ENCODE measurements at places on chromosomes 5 and 9.

DNA sequence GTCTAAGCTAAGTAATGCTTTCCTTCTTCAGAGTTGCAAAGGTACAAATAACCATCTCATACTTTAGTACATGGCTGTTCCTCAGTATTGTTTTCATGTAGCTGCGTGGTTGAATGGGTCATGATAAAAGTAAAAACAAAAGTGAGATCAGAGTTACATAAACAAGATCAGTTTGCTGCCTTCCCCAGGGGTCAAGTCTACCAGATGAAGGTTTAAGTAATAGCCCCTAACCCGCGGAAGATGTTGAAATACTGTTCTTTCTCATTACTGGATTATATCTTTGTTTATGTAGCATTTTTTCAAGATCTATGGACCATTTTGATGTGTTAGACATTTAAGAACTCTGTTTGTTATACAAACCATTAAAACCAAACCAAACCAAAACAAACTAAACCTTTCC, 34.1 kb upstream of the ARRDC3 start:
- DNase-seq, result no peak

DNA sequence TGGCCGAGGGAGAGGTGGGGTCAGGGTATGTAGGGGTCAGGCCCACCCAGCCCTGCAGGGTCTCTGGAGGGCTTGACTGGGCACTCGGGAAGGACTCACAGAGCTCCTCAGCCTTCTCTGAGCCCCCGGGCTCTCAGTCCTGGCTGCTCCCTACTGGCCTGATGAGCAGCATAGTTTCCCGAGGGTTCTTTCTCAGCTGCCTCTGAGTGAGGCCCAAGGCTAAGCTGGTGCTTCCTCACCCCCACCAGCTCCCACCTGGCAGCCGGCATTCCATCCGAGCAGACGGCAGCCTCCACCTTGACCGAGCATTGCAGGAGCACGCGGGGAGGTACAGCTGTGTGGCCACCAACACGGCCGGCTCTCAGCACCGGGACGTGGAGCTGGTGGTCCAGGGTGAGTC, 56.0 kb downstream of the HMCN2 start:
- DNase-seq, result no peak

DNA sequence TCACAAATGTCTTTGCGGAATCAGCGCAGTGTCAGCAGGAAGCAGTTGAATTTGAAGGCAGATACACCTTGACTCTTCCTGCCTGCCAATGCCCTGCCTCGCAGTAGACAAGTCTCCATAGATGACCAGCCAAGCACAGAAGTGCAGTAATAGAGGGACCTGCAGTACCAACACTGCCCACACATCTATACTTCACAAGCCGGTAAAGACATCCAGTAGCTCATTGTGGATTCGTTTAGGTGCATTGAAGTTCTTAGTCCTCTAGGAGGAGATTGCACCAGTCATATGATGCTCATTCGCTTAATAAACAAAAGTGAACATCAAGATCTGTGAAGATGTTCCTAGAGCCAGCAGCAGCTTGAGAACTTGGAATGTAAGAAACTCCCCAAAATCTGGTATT, 7.1 kb upstream of the IFNA2 start:
- no peak for DNase-seq

GRCh38 chr5:30843541-30843940, 349.9 kb upstream of the CDH6 start:
- no peak for DNase-seq

DNA sequence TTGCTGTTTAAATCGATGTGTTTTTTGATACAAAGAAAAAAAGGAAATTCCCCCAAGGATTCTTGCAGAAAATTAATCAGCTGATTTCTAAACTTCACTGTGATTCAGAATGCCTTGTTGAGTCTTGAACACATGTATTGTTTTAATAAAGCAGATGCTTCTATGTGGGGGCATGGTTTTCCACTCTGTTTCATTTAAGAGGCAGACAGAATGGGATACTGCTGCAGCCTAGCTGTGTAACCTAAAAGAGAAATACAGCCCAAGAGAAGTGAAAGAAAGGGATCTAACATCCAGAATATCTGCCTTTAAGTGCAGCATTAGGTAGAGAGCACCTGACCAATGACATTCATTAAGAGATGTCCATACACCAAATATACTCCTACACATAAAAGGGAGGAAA, 365.1 kb upstream of the CCNH start:
- DNase-seq, result no peak

- DNase-seq, result no peak
These were observed 46.7 kb downstream of the VAV2 start for GRCh38 chr9:133945314-133945975.

GRCh38 chr5:153926201-153926600, 112.5 kb downstream of the FAM114A2 start:
- no peak for DNase-seq

- DNase-seq, result no peak
These were observed 51.8 kb downstream of the EHMT1 start for GRCh38 chr9:137670391-137671195.

- no peak for DNase-seq
These were observed 6.6 kb upstream of the PRKACG start for GRCh38 chr9:69020301-69021145.

DNA sequence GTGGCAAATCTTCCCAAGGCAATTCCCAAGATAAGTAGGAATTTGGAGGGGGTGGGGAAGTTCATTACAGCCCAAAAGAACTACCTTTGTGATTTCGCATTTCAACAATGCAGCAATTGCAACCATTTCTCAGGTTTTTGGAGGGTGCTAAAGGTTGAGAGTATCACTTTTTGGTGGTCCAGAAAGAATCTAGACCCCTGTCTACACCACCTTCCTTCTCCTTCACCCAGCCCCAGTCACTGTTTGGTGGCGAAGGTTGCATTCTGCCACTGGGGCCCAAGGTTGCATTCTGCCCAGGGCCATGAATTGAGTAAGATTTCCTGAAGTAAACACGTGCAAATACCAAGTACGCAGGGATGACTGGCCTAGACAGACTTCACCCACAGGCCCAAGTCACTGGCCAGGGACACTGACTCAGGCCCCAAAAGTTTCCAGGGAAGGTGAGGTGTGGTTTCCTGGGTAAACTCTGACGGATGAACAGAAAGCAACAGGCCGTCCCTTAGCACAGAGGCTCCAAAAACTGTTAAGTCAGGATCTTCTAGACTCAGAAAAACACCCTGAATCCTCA, 5.7 kb downstream of the PDE6A start:
- DNase-seq, result no peak

DNA sequence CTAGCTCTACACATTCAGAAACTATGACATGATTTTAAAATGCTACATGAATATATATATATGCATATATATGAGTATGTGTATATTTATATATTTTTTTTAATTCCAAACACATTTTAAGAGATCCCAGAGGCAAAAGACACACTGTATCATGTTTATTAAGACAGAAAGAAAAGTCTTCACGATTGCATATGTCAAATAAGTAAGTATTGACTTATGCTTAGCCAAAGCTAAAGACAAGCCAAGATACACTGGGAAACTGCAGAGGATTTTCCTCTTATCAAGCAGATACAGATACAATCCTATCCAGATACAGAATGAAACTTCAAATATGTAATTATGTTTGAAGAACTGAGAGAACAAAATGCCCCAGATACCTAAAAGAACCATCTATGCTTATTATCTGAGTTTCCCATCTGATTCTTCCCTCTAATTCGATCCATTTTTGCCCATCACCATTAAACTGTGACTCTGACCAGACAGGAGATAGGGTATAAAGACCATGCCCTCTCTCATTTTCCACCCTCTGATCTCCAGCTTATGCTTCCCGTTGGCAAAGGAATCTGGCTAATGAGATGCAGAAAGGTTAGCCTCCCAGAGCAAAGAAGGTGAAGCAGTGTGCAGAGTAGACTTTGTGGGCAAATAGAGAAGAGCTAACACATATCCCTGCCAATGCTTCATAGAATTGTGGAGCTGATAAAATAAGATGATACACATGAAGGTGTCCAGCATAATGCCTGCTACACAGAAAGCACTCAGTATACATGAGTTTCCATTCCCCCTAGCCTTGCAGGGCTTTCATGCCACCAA, 131.0 kb upstream of the TARS1 start:
- DNase-seq, result no peak

DNA sequence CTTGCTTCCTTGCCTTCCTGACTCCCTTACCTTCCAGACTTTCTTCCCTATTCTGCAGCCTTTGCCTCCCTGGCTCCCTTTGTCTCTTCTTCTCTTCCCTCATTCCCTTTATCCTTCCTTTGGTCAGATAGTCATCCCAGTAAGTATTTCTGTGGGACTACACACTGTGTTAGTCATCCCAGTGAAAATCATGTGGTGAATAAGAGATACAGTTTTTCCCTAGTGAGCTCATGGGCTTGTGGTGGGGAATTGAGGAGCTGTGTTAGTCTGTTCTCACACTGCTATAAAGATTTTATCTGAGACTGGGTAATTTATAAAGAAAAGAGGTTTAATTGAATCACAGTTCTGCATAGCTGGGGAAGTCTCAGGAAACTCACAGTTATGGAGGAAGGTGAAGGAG, 109.8 kb upstream of the EDIL3 start:
- no peak for DNase-seq

- no peak for DNase-seq
These were observed 563 bp upstream of the FGF10 start for GRCh38 chr5:44389823-44390143.

DNA sequence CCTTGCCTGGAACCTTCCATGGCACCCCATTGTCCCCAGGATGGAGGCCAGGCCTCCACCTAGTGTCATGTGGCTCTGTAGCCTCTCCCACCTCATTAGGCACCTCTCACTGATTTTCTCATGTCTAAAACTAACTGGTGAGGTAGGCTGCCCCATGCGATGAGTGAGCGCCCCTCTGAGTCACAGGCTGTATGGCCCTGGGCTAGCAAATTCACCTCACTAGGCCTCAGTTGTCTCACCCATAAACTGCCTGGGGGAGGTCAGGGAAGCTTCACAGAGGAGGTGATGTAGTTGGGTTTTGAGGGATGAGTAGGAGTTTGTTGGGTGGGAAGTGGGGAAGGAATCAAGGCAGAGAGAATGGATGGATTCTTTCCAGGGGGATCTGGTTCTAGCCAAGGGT, 8.8 kb downstream of the RXRA start:
- DNase-seq, result no peak

GRCh38 chr5:135871268-135871915, 24.2 kb downstream of the IL9 start:
- no peak for DNase-seq

GRCh38 chr9:126454215-126454614, 127.6 kb downstream of the MVB12B start:
- DNase-seq, result no peak

DNA sequence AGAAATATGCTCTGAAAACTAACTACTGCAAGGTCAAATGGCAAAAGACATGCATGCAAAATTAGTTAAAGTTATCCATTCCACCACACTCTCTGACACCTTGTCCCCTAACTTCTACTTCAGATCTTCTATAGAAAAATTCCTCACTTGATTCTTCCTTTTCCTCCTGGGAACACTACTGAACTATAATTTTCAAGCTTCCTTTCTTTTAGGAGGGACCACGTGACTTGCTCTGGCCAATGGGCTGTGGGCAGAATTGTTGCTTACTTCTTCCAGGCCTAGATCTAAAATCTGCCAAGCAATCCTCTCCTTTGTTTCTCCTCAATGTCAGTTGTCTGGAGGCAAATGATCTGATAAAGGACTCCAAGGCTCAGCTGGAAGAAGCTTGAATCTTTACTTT, 441.0 kb downstream of the CDK5RAP2 start:
- no peak for DNase-seq

DNA sequence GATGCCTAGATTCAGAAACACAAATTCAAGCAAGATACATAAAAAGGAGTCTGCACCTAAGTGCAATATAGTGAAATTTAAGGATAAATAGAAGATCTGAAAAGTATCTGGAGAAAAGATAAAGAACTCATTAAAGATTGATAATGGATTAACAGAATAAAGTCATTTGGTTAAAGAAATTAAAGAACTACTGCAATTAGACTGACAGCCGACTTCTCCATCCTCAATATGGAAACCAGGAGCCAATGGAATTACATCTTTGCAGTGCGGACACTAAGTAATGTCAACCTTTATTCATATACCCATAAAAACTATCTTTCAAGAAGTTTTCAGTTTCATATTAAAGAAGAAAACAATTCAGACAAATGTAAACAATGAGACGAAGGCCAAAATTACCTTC, 81.0 kb downstream of the MRPL36 start:
- DNase-seq, result no peak

DNA sequence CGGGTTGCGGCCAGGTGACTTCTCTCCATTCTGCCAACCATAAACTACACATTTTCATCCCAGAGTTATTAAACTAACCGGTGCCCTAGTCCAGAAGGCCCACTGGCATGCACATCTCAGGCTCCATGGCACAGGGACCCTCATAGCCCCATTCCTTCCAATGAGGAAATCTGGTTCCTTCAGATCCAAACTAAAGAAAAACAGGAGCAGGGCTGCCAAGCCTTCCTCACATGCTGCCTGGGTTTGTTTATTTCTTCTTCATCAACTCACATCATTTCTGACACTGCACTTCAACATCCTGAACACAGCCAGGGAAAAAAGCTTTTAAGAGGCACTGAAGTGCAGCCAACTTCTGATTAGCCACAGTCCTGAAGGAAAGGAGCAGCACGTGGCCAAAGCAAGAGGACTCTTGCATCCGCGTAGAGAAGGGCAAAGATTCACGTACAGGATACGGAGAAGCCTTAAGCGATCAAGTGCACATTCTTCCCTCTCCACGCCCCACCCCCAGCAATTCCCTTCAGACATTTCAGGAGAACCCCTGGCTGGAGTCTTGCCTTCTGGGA, 22.5 kb downstream of the LHFPL2 start:
- DNase-seq, result no peak

DNA sequence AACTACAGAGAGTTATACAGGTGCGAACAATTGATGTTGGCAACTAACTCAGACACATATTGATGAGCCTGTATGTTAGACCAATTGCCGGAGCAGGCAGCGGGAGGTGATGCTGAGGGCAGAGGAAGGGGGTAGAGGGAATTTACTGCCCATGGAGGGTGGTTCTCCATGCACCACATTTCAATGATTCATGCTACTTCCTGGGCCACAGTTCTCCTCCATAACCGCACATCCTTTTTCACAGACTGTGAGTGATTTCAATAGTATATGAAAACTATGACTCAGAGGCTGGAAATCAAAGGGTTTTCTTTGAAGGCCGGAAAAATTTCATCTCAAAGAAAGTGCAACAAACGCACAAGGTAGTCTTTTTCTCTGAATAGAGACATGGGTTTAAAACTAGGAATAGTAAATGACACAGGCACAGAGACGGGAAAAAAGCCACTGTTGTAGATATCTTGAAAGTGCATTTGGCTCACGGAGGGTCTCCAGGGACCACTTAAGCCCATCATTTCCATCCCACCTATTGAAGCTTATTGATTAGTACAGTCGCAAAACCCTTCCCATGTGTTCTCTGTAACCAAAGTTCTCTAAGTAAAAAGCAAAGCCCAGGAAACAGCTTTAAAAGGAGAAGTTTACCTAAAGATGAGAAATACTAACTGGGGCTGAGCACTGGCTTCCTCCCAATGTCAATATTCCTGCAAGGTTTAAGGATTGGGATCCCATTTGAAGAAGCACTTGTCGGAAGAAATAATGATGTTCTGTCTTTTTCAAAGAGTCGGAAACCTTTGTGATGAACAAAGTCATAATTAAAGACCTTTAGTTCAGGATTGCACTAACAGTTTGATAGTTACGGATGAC, 28.0 kb upstream of the ADAM19 start:
- DNase-seq, result peak; percentile 77

Data from DND-41 (cell line).